ENCODE measurements at places on chromosomes 13 and 19.

DNA sequence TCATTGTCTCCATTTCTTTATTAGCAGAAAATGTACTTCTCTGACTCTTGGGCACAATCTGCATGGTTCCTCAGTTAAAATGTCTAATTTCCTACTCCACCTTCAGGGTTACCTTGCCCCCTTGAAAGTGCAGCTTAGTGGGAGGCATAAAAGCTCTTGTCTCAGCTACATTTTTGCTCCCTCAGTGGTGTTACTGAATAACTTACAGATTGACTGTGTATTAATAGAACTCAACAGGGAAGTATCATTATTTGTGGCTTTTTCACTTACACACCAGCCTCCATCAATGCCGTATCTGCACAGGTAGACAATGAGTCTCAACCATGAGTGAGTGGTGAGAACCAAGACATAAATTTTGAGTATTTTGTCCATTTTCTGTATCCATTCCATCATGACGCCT, 456.2 kb upstream of the MIR17HG start:
- no peak for DNase-seq

- no peak for DNase-seq
These were observed 44.0 kb upstream of the PCCA start for GRCh38 chr13:100044936-100045335.

DNA sequence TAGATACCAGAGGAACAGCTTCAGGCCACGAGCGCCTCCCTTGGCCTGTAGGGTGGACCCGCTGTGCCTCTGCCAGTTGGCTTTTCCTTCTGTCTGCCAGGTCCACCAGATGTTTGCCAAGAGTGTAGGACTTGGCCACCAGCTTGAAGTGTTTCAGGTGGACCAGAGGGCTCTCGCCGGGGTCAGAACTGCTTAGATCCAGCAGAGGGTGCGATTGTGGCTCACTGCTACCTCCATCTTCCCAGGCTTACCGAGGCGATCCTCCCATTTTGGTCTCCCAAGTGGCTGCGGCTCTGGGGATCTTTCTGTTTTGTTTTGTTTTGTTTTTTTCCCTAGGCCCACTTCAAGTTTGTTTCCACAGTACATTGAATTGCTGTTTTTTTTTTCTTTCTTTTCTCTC, 23.0 kb upstream of the ZNF730 start:
- DNase-seq = no peak

DNA sequence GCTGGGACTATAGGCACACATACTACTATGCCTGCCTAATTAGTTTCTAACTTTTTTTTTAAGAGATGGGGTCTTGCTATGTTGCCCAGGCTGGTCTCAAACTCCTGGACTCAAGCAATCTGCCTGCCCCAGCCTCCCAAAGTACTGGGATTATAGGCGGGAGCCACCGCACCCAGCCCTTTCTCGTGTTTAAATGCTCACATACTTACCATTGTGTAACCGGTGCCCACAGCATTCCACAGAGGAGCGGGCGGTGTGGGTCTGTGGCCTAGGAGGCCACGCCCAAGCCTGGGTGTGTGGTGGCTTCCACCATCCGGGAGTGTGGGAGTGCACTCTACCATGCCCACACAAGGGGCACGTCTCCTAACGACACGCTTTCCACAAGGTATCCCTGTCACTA, 7.7 kb downstream of the LMNB2 start:
- no peak for DNase-seq

GRCh38 chr19:3494559-3494958, 5.9 kb downstream of the DOHH start:
- DNase-seq = no peak

DNA sequence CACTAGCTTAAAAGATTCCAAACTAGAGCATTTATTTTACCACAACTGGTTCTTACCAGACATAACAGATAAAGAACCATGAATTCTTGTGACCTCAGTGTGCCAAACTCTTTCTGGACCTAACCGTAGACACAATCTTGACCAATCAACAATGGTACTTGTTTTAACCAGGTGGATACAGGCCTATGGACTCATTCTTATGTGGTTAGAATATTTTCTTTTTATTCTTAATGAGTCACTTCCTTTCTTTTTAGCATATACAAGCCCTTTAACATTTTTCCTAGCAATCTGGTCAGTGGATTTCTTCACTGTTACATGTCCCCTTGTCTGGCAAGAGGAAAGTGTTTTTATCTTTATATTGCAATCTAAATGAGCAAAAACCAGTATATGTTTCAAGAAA, 792.1 kb upstream of the SPRY2 start:
- DNase-seq = no peak

- DNase-seq = no peak
These were observed 610.6 kb upstream of the ATXN8OS start for GRCh38 chr13:69496981-69497380.

- no peak for DNase-seq
These were observed 180.1 kb downstream of the POSTN start for GRCh38 chr13:37418490-37418889.

- peak; percentile 68 for DNase-seq
These were observed 845.3 kb upstream of the MIR17HG start for GRCh38 chr13:90502153-90502552.

All from heart left ventricle (tissue), 16 donors.